ENCODE measurements at places on chromosomes 7 and 10. TPM values are rescaled to one million over a fixed set of nuclear protein-coding genes. Genes with fewer than 3 reads are reported as not detected.

The TFPI2 gene
- 166 TPM for total RNA-seq

The CALHM1 gene
- total RNA-seq: not detected

The SPDYE9 gene
- not detected for total RNA-seq

The TAS2R41 gene
- not detected for total RNA-seq

The RAMP3 gene
- not detected for total RNA-seq

The ITPRID1 gene
- not detected for total RNA-seq

The ZNF365 gene
- total RNA-seq: 0.70 TPM

Data from smooth muscle cell of the coronary artery (primary cell).